Stimulated activated CD4-positive, alpha-beta T cell treated with anti-CD3 and anti-CD28 coated beads, TNF-alpha, amount 100 ng/mL, for 48 hours (primary cell): ENCODE measurements at places on chromosomes 13 and 19.
A peak's percentile ranks its signal among the peaks of the same experiment; 100 is the strongest.

- no peak for DNase-seq
These were observed 39.6 kb downstream of the C1QTNF9 start for GRCh38 chr13:24348797-24349515.

DNA sequence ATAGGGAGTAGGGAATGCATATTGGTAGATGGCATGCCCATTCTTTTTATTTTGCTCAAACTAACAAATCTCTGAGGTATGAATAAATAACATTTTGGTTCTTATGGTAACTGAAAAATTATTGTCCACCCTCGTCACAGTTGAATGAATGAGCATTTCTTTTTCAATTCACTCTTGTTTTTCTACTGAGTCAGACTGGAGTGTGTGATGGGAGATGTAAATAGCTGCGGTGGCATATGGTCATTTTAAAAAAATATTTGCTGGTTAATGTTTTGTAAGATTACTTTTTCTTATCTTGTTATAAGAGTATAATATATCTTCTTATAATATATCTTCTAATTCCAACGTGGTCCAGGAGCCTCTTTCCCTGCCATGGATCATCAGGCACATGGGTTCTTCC is 586.5 kb downstream of the SLITRK5 start:
- DNase-seq = no peak

GRCh38 chr19:29724102-29724641 is 9.1 kb upstream of the C19orf12 start:
- DNase-seq = no peak

GRCh38 chr19:19149435-19149834 is 11.2 kb upstream of the TMEM161A start:
- DNase-seq = no peak

GRCh38 chr19:11530432-11530831 is 1.5 kb upstream of the ECSIT start:
- DNase-seq = peak; percentile 54

DNA sequence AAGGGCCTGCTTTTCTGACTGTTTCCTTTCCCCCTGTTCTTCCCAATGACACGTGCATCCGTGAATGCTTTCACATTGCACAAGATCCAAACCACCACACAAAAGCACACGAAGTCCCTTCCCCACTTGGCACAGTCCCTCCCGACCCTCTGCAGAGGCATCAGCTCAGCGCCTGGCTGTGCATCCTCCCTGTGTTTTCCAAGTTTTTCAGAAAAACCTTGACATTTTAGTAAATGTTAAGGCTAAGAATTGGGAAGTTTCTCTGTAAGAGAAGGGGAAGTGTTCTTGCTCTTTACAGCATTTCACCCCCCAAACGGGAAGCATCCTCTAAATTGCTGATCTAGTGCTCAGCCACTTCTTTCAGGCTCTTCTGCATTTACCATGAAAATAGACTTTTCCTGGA is 94.5 kb upstream of the TM9SF2 start:
- no peak for DNase-seq

DNA sequence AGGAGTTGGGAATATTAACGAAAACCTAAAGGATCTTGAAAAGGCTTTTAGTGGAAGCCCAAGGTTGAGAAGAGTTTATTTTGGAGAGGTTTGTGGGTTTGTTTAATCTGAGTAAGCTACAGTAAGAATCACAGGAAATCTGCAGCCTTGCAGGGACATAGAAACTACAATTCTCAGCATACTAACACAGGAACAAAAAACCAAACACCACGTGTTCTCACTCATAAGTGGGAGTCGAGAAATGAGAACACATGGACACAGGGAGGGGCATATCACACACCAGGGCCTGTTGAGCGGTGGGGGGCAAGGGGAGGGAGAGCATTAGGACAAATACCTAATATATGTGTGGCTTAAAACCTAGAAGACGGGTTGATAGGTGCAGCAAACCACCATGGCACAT is 8.7 kb upstream of the SIAH3 start:
- DNase-seq = no peak

DNA sequence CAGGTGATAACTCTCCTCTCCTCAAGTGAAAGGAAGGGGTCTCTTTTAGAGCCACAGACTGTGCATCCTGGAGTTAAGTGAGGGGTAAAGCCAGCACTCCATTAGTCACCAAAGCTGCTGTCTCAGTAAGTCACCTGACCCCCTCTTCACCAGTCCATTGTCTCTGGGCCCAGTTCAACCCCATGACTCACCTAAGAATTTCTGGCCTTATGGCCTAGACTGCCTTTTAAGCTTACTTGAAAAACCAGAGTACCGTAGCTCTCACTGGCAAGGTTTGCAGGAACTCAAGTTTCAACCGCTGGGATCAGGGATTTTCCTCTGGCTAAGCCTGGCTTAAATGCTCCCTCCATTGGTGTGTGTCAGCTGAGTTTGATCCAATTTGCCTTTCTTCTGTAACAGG is 23.4 kb upstream of the EID2 start:
- no peak for DNase-seq

DNA sequence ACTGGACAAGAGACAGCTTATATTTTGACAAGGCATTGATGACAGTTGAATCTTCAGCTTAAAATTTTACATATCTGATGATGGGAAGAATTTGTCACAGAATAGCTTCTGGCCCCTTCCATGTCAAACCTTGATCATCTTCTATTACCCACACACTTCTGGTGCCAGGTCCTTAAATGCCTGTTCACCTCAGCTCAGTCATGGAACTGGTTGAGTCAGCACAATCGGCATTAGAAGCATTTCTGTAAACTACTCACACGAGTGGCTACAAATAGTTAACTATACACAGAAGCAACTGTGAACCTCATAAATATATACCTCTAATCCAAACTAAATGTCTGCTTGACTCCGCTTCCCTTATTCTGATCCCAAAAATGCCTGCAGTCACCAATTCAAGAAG is 161.2 kb downstream of the FOXO1 start:
- no peak for DNase-seq

GRCh38 chr13:21717817-21718216 is 46.9 kb downstream of the FGF9 start:
- no peak for DNase-seq

DNA sequence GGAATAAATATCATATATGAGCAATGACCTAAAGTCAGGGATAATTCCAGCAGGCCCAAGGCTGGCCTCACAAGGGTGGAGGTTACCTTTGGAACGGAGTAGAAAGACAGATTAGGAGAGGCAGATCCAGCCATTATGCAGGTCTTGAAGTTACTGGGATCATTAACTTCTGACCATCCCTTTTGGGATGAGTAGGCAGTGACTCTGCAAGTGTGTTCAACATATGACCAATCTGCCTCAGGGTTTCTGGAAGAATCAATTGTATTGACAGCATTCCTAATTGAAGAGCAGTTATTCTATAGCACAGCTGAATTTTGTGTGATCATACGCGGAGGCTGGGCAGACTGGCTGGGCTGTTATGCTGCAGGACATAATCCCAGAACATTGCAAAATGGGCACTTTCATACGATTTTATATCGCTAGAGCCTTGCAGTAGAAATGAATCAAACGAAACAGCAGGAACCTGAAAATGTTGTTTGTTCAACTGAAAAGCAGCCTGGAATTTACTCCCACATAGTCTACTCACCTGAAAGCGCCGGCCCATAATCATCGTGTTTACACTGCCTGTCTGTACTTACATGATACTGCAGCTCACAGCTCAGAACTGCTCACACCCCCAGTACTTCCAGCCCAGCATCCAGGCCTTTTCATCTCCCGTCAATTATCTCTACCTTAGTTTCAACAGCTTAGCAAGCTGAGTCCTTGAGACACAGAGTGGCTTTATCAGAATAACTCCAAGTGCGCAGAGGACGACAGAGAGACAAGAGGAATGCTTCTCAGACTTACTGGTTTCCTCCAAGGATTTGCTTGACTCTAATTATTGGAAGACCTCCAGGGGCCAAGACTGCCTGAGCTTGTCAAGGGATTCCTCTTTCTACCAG is 556.1 kb downstream of the EFNB2 start:
- DNase-seq = no peak

DNA sequence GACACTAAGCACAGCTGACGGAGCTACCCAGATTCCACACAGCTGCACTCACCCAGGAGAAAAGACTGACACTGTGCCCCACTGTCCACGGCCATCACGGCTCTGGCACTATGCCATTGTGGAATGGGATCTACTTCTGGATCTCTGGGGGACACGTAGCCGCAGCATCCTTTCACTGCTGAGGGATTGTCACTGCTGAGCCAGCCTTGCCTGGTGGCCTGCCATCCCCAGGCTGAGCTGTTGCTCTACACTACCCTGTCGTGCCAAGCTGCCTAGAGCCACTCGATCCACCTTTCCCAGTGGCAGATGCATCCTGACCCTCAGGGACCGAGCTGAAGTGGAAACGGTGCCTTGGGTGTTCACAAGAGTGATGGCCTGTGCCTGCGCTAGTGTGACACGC is 5.0 kb upstream of the LILRB5 start:
- DNase-seq = no peak

DNA sequence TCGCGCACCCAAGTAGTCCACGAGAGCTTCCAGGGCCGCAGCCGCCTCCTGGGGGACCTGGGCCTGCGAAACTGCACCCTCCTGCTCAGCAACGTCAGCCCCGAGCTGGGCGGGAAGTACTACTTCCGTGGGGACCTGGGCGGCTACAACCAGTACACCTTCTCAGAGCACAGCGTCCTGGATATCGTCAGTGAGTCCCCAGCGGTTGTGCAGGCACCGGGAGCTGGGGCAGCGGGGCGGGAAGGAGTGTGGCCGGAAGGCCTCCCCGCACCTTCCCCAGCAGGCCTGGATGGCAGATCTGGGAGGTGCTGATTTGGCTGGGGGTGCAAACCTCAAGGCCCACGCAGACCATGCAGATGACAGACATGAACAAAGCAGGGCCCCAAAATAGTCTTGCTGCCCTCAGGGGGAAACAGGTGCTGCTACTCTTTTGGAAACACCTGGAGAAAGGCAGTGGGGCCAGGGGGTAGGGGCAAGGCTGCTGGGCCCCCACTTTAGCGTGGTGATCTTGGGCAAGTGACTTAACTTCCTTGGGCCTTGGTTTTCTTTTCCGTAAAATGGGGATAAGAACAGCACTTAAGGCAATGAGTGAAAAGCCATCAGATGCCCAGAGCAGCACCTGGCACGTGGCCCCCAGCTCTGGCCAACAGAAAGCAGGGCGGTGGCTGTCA is 4.0 kb downstream of the MAG start:
- no peak for DNase-seq

- DNase-seq = peak; percentile 83
These were observed 2.1 kb upstream of the HOOK2 start for GRCh38 chr19:12777217-12778016.

DNA sequence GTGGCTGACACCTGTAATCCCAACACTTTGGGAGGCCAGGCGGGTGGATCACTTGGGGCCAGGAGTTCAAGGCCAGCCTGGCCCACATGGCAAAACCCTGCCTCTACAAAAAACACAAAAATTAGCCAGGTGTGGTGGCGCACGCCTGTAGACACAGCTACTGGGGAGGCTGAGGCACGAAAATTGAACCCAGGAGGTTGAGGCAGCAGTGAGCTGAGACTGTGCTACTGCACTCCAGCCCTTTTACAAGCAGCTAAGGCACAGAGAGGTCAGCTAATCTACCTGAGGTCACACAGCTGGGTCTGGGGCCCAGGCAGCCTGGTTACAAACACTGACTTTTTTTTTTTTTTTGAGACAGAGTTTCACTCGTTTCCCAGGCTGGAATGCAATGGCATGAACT is 27.2 kb downstream of the MED26 start:
- DNase-seq = no peak

DNA sequence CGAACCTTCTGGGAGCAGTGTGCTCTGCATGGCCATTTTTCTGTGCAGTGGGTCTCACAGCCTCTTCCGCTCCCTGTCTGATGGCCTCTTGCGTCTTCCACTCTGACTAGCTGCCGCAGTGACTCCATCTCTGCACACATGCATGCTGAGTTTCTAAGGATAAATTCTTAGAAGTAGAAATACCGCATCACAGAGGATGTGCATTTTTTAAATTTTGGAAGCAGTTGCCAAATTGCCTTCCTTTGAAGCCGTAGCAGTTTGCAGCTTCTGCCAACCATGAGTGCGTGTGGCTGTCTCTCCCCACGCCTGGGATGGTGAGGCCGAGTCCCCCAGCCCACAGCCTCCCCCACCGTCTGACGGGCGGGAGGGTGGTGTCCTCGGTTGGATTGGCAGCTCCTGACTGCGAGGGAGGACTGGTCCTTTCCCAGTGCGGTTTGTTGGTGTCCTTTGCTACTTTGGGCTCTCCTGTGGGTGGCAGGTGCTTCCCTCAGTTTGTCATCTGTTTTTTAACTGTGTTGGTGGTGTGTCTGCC is 9.8 kb downstream of the FZR1 start:
- DNase-seq = no peak

- DNase-seq = no peak
These were observed 1624.7 kb downstream of the PCDH9 start for GRCh38 chr13:65605396-65605795.

GRCh38 chr19:38707512-38708114 is 36.7 kb downstream of the CAPN12 start:
- DNase-seq = no peak

DNA sequence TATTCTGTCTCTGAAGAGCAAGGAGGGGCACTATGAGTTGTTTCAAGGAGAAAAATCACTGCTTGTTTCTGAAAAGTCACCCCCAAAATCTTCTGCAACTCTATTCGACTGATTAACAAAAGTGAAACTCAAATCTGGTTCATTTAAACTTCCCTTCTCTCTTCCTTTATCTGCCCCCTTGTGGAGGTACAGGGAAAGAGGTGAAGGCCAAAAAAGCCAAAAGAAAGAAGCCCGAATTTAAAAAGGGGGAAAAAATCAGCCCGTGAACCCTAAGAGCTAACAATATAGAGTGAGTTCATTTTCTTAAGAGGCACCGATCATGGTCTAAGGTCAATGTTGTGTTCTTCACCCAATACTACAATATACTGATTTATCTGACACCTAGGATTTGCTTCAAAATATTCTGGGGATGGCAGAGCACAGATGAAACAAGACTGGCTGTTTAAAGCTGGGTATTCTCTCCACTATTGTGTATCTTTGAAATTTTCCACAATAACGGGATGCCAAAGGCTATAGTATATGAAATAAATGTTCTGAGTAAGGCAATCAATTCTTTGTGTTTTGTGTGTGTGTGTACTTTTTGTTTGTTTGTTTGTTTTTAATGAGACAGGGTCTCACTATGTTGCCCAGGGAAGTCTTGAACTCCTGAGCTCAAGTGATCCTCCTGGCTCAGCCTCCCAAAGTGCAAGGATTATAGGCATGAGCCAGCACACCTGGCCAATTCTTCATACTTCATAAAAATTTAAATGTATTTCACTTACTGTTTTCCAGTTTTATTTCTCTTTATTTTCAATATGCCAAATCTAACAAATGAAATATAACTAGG is 55.0 kb upstream of the EEF1AKMT1 start:
- DNase-seq = no peak

- no peak for DNase-seq
These were observed 174.8 kb upstream of the SERP2 start for GRCh38 chr13:44198826-44199225.
